ENCODE measurements at places on chromosomes 1 and 21. TPM values are rescaled to one million over a fixed set of nuclear protein-coding genes. Genes with fewer than 3 reads are reported as not detected.

- DNase-seq = no peak
These were observed 91.5 kb upstream of the ETS2 start for GRCh38 chr21:38714039-38714817.

DNA sequence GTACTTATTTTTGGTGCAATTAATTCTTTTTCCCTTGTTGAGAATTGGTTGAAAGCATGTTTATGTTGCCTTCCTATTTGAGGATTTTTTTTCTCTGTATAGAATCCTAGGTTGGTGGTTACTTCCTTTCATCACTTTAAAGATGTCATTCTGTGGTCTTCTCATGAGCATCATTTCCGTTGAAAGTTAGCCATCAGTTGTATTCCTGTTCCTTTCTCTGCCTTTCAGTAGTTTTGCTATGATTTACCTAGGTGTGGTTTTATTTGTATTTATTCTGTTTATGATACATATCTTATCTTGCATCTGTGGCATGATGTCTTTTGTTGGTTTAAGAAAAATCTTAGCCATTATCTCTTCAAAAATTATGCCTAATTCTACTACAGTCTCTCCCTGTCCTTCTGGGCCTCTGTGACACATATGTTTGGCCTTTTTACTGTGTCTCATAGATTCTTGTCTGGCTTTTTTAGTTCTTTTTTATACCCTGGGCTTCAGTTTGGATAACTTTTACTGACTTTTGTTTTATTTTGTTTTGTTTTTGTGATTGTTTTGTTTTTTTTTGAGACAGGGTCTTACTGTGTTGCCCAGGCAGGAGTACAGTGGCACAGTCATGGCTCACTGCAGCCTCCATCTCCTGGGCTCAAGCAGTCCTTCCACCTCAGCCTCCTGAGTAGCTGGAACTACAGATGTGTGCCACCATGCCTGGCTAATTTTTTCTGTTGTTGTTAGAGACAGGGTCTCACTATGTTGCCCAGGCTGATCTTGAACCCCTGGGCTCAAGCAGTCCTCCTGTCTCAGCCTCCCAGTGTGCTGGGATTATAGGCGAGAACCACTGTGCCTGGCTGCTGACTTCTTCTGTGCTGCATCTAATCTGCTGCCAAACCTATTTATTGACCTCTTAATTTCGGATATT, 24.1 kb downstream of the PTGFRN start:
- DNase-seq = no peak

BROX gene
- 21.8 TPM for polyA plus RNA-seq

OR2L3 gene
- not detected for polyA plus RNA-seq

LEFTY1 gene
- polyA plus RNA-seq = 0.43 TPM

Data from ovary (tissue), 10 donors.